CD4-positive, alpha-beta T cell treated with Interleukin-6 at 100 ng/mL for 8 hours (primary cell): ENCODE measurements at places on chromosomes 7 and 10.

DNA sequence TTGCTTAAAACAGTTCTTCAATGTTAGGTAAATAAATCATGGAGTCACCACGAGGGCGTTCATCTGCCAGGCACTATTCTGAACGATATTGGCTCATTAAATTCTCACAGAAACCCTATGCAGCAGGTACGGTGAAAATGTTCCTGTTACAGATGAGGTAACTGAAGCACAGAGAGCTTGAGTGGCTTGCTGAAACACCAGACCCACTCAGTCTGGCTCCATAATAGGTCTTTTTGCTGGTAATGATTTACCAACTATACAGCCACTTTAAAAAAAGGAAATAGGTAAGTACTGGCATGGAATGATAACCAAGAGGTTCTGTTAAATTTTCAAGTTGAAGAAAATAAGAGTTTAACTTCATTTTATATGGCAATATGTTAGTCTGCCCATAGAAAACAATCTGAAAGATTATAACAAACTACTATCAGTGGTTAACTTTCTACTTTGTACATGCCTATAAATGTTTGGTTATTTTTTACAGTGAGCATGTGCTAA is 1.3 kb upstream of the TM9SF3 start:
- no peak for DNase-seq

GRCh38 chr10:53440601-53441000 is 668.0 kb upstream of the MBL2 start:
- DNase-seq, result no peak

GRCh38 chr7:140176122-140176701 is 571 bp downstream of the KDM7A start:
- no peak for DNase-seq

DNA sequence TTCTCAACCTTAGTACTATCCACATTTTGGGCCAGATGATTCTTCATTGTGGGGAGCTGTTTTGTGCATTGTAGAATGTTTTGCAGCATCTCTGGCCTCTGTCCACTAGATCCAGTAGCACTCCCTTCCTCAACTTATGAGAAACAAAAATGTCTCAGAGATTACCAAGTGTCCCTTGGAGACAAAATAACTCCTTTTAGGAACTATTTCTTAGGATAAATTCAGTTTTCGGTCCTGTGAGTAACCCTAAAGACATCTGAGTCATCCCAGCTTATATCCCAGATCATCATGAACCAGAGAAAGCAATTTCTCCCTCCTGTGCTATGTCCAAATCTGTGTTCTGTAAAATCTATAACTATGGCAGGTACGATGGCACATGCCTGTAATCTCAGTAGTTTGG is 266.6 kb upstream of the PHYHIPL start:
- DNase-seq, result no peak

GRCh38 chr7:66443946-66444345 is 184.7 kb upstream of the KCTD7 start:
- no peak for DNase-seq

GRCh38 chr7:133836666-133837065 is 290.5 kb upstream of the LRGUK start:
- no peak for DNase-seq

DNA sequence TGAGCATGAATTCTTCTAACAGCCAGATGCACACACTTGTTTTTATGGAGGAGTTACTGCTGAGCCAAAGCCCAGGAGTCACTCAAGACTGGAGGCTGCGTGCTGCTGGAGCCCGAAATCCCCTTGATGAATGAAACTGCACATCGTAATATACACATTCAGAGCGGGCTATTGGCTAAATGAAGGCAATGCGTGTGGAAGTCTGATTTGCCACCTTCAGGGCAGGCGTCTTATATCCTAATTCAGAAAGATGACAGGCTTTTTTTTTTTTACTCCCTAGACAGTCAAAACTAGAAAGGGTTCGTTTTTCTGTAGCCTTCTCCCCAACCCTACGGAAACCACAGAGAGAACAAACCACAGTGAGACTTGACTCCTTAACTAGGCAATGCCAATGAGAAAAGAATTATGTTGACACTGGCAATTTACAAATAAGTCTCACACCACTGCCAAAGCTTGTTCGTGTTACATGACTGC is 227.2 kb upstream of the KLF14 start:
- DNase-seq, result peak; percentile 82

GRCh38 chr10:6840766-6841165 is 260.7 kb upstream of the PRKCQ start:
- no peak for DNase-seq

- DNase-seq, result no peak
These were observed 57.6 kb upstream of the PDGFA start for GRCh38 chr7:577278-577665.

DNA sequence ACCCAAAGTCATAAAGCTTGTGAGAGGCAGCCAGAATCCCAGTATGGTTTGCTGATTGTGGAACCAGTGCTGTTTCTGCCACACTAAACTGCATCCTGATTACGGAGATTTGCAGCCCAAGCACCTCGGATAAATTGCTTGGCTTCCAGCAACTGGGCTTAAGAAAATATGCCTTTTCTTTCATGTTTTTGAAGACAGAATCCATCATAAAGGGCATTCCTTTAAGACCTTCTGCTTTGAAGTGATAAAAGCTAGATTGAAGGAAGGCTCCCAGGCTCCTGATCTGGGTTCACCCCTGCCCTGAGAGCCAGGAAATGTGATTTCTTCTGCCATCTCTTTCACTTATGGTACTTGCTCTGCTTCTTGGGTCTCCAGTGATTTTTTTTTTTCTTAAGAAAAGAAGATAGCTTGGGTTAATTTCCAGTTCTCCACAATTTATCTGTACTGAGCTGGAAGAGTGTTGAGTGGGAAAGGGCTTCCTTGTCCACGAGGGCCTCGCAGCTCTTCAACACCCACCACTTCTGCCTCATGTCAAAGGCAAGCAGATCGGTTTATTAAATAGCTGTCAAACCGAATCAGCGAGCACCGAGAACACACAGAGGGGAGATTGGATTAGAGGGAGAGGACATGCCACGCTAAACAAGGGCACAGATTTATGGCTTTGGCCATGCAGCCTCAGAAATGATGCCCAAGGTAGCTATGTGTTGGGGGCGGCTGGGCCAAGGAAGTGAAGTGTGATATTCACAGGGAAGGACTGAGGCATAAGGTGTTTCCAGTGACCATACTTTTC is 94.9 kb upstream of the TBX20 start:
- no peak for DNase-seq

DNA sequence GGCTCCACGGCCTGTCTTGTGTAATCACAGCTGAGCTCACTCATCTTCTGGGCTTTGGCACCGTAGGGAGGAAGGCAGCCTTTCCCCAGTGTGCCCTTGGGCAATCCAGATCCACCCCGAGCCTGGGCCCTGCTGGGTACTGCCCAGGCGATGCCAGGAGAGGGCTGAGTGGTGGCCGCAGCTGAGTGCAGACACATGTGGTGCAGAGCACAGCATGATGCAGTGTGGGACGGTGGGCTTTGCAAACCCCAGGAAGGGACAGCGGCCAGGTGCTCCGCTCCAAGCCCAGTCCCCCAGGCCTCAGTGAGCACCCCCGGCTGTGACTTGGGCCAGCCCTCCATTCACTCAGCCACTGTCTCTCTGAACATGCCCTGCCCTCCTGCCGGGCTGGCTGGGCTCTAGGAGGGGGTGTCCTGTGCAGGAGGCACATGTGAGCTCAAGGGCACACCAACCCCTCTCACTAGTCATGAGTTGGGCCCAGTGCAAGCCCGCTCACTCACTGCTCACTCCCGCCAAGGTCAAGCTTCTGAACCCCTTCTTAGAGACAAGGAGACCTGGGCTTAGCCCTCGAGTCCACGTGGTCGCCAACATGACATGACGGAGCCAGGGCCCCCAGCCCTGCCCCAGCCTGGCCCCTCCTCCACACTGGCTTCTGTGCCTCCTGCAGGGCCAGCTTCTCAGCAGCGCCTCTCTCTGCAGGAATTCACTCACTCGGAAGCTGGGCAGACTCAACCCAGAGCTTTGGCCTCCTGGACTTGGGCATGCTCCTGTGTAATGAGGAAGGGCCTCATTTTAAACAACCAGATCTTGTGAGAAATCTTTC is 77.5 kb upstream of the INSIG1 start:
- DNase-seq, result no peak

DNA sequence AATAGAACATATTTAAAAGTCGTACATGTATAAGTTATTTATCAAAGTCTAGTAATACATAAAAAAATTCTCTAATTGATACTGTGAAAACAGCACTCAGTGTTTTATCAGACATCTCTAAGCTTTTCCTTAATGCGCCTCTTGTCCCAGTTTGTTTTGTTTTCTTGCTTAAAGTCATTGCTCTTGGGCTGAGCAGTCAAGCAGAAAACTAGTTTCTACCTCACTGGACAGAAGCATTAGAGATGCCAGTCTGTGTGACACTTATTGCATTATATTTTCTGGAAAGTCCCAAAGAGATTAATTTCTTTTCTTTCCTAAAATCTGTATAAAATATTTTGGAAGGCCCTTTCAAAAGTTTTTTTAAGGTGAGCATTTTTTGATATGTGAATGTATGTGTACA is 236.2 kb downstream of the PCLO start:
- no peak for DNase-seq

GRCh38 chr7:150722431-150722931 is 6.1 kb downstream of the GIMAP1 start:
- no peak for DNase-seq

DNA sequence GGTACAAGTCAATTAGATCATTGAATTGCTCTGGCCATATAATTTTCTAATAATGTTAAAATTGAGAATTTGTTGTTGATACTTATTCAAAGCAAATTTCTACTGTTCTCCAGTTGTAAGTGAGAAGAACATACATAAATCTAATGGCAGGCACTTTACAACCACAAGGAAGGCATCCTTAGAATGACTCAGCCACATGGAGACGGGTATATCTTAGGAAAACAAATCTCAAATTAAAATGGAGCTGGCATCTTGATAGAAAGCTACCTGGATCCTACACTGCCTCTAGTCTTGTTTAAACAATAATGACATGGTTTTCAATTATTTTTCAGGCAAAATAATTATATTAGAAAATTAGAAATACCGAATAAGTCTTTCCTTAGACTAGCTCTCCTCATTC is 1183.7 kb upstream of the SORCS1 start:
- no peak for DNase-seq

GRCh38 chr10:87837445-87837844 is 19.4 kb upstream of the ATAD1 start:
- DNase-seq, result no peak

DNA sequence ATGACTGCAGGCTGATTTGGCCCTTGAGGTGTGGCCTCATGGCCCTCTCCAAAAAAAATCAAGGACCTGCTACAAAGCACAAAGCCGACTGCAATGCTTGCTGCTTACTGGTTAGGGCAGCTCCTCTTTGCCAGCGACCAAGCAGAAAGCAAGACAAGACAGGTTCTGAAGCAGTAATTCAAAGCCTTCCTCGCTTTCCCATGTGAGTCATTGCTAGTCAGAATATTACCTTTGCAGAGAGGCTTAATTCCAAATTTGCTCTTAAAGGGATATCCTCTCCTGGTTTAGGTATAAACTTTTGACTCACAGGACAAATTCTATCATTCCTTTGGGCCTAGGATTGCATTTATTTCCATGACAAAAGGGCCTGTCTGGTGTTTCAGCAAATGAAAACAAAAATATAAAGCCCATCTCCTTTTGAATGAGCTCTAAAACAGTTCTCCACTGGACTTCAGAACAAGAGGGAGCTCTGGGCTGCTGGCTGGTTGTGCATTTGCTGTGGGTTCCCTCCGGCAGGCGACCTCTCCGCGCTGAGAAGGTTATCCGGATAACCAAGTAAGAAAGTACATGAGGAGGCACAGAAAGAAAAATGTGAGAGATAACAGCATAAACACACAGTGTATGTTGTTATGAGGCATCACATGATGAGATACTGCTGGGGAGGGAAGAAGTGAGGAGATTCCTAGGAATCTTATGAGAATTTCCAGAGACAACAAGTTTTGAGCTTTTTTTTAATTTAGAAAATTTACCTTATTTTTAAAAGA is 90.8 kb downstream of the EGFR start:
- DNase-seq, result no peak

DNA sequence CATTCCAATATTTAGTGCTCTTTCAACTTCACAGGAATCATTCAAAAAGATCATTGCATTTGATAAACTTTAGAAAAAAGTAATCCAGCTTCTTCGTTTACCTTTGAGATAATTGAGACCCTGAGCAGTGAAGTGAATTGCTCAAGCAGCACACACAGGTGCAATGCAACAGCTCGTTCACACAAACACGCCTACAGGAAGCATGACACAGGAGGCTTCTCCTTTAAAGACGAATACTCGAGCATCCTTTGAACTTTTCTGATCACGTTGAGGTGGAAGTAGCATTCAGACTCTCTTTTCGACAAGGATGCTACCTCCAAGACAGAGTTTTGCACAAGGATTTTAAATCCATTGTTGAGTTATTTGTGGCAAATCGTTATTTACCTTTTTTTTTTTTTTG is 18.0 kb upstream of the RSU1 start:
- peak; percentile 60 for DNase-seq

DNA sequence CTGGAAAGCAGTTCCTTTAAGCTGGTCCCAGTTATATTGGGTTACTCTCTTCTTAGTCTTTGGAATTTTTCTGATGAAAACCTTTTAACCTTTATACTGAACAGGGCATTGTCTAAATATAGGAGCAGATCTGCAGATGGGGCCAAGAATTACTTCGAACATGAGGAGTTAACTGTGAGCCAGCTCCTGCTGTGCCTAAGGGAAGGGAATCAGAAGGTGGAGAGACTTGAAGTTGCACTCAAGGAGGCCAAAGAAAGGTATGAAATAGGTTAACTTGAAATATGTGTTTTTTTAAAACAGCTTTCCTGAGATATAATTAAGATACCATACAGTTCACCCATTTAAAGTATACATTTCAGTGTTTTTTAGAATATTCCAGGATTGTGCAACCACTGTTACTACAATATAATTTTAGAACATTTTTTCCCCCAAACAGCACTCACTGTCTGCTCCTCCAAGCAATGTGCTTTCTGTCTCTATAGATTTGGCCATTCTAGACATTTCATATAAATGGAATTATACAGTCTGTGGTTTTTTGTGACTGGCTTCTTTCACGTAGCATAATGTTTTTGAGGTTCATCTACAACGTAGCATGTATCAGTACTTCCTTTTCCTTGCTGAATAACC is 18.9 kb downstream of the OPTN start:
- DNase-seq, result no peak
